ENCODE measurements at places on chromosomes 2 and 18.
A peak's percentile ranks its signal among the peaks of the same experiment; 100 is the strongest.

DNA sequence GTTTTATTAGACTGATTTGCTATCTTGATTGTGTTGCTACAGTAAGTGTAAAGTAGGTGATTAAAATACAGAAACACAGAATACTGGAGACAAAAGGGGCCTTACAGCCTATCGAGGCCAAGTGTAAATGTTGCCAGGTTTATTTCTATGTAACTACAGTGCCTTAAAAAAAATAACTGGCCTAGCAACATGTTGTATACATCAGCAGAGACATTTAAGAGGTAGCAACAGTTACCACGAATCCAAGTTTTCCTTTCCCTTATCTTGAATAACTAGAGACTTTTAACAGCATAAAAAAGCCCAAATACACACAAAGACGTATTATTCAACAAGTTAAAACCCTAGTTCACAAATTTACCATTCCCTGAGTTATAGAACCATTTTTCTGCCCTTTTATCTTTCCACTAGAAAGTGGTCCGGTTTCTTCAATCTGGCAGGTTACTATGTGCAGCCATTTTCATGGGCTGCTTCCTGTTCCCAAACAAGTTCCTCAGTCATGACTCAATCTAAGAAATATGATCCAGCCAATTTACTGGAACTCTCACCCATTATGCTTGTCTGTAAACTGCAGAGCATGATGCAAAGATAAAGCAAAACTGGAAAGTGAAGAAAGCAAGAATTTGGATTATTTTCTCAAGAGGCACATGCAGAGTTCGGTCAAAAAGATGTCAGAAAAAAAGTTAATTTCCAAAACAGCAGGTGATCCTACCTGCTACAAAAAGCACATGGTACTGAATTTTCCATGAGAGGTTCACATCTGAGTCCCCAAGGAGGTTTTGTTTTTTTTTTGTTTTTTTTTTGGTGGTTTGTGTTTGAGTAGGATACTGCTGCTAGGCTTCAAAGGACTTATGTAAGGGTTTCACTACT, 22.2 kb downstream of the NFE2L2 start:
- DNase-seq: no peak

GRCh38 chr2:235300368-235301201, 193.3 kb upstream of the AGAP1 start:
- DNase-seq: no peak

DNA sequence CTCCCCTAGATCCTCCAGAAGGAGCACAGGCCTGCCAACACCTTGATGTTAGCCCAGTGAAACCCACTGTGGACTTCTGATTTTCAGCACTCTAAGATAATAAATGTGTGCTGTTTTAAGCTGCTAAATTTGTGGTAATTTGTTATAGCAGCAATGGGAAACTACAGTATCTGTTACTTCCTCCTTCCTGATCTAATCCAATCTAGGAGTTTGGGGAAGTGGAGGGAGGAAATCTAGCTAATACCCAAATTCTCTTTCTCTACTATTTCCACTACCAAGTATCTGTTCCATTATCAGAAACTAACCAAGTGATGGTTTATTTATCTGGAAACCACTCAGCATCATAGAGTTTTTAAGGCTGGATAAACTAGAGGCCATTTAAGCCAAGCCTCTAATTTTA, 64.9 kb downstream of the AFF3 start:
- no peak for DNase-seq

DNA sequence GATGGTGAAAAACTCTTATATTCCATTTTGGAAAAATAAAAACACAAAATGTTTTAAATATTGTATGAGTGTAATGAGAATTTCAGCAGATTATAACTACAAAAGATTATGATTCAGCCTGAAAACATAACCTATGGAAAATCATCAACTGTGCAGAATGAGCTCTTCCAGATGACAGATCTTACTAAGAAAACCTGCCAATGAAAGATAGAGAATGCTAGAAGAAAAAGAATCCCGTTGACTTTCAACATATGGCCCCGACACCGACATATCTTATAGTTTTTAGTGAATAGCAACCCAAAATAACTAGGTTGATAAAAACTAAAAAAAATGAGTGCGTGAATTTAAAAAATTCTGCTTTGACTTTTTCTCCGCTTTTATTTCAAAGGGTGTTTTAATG, 178.0 kb downstream of the BABAM2 start:
- DNase-seq: no peak

DNA sequence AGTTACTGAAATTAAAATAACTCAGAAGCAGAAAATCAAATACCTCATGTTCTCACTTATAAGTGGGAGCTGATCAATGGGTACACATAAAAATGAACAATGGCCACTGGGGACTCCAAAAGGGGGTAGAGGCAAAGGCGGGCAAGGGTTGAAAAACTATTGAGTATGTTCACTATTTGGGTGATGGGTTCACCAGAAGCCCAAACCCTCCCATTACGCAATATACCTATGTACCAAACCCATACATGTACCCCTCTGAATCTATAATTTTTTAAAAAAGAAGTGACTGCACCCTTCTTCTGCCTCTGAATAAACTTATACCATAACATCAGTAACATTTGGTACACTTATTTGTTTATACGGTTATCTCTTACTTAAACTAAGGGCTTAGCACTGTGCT, 119.4 kb downstream of the ZRANB3 start:
- DNase-seq: no peak

GRCh38 chr2:75002007-75002406, 43.6 kb downstream of the POLE4 start:
- no peak for DNase-seq

DNA sequence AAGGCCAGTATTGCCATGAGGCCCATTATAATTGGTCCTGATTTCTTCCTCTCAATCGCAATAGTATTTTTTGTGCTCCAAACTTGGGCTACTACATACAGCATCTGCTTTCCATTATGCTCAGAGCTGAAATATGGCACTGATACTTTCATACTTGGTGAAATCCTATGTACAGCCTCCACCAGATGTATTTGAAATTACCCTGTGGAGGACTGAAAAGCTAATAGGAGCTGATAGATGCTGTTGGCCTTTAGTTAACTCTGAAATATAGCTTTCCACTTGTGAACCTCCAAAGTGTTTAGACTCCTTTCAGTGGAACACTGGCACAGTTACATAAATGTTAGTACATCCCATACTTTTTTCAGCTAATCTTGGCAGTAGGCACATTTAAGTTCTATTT, 205.7 kb downstream of the NEDD4L start:
- DNase-seq: no peak

- DNase-seq: no peak
Observed at GRCh38 chr2:158243392-158243791, 141.7 kb downstream of the UPP2 start.

- no peak for DNase-seq
Observed at GRCh38 chr2:190640117-190640516, 8.8 kb upstream of the NAB1 start.

DNA sequence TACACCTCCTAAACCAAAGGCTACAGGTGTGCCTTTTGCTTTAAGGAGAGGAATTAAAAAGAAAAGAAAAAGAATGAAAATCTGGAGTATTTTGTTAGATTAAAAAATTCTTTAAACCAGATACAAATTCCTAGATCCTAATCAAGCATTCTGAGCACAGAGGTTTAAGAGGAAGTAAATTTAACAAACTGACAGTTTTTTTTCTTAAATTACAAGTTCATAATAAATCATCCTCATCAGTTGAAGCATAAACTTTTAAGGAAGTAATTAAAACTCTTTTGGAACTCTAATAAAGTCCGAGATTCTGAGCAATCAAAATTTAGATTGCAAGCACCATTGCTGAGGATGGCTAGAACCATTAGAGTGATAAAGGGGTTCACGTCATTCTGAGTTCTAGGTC, 75.1 kb downstream of the POLE4 start:
- DNase-seq: no peak

DNA sequence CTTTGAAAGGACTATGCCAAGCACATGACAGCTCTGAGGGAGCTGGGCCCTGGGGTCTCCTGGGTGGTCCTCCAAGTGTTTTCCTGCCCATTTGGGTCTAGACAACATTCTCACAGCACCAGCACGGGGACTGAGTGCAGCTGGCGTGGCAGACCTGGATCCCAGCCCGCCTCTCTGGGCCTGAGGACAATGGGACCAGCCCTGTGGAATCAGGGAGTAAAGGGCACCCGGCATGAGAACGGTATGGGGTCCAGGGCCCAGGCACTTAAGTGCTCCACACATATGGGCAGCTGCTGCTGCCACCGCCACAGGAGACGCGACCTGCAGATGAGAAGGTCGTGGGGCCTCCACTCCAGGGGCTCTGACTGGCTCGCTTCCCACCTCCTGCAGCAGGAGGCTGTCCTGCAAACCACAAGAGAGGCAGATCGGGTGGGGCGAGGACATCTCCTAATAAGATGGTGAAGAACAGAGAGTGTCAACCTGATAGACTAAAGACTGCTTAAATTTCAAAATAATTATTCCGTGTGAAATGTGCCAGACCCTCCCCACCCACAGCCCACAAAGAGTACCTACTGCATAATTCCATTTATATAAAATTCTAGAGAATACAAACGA, 46.3 kb downstream of the FAM178B start:
- no peak for DNase-seq

- no peak for DNase-seq
Observed at GRCh38 chr18:63146828-63147409, 172.7 kb downstream of the BCL2 start.

DNA sequence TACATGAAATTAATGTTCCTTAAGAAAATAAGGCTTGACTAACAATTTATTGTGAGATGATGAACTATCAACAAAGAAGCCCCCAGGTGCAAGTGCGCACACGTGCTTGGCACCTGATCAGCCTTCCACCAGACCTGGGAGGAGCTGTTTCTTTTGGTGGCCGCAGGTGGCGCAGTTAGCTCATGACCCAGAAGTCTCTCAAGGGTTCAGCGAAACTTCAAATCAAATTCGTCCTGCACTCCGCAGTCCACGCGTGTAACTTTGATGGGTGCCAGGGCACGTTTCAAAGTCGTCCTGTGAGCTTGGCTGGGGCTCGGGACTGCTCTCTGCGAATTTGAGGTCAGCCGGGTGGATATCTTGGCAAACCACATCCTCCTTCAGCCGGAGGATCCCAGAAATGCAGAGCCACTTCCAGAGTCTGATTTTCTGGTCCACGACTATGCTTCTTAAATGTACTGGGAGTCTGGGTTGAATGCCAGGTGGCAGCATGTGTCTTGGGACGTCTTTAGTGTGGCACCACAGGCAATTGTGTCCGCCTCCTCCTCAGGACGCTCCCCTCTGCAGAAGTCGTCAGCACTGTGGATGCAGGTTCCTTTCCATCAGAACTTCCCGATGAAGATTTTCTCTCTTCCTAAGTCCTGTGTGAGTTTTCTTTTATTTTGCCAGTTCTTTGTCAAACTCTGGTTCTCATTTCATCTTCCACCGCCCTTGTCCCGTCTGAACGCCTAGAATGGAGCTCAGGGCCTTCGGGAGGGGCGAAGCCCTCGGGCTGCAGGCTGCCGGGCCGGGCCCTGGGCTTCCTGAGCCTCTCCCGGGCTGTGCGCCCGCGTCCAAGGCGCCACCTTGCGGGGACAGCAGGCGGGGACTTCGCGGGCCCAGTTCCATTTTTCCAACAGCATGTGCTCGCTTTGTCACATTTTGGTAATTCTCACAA, 61.3 kb upstream of the RAPGEF4 start:
- DNase-seq: no peak

DNA sequence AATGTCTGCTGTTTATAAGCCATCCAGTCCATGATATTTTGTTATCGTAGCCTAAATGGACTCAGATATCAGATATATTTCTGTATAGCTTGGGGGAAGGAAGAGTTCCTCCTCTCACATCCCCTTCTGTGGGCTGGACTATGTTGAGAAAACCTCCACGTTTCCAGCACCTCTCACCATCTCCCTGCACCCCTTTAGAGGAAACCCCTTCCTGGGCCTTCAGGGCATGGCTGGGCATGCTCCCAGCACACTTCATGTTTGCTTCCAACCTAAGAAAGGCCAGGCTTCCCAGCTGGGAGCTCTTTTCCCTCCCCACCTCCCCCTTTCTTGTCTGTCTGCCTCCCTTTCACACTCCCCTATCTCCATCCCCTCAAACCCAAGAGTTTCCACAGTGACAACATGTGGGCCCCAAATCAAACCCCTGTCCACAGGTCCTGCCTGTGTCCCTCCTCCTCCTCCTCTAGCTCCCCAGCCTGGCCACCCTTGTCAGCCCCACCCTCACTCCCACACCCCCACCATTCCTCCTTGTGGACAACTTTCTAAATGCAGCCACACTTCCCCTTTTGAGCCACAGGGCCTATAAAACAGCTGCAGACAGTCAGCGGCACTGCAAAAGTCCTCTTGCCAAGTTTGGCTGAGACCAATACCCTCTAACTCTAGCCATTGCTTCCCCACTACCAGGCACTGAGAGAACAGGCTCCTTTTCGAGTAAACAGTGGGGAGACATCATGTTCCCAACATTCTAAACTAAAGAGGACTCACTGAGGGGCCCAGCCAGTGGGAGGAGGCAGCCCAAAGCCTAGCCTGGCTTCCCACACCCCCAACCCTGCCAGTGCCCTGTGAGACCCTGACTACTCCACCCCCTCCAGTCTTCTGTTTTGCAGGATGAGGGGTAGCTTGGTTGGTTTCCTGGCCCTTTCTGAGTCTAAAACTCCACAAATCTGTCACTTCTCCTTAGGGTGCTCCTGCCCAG, 120.5 kb downstream of the ZFP36L2 start:
- DNase-seq: peak; percentile 56

GRCh38 chr2:226665306-226665831, 134.3 kb downstream of the IRS1 start:
- no peak for DNase-seq

- DNase-seq: no peak
Observed at GRCh38 chr2:20372896-20373640, 22.4 kb upstream of the PUM2 start.

DNA sequence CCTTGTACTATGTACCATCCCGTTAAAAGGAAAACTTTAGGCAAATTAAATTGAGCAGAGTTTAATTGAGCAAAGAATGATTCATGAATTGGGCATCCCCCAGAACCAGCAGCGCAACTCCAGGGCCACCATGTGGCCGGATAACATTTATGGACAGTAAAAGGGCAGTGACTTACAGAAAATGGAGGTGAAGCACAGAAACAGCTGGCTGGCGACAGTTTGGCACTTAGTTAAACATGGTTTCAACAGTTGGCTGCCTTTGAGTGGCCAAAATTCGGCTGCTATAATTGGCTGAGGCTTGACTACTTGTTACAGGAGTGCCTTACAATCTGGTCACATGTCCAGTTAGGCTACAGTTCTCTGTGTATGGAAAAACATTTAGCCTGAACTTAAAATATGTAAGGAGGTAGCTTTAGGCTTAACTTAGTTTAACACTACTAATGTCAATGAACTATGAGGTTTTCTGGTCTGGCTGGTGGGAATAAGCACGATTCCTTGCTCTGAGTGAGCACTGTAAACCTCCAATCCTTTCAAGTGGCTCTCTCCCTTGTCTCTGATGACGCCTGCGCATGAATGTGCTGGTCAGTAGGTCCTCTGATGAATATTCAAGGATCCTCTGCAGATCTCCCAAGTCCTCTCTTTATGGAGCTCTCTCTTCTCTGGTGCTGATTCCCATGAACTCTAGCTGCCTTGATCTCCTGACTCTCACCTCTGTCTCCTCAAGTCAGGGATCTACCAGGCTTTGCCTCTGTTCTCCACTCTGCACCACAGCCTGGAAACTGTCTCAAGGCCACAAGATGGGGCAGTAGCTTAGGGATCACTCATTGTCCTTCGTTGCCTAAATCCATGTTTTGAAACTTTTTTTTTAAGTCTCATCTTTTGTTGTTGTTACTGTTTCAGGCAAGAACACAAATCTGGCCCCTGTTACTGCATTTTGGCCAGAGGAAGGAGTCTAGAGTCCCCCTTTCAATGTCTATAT, 24.4 kb upstream of the RAB31 start:
- DNase-seq: no peak

GRCh38 chr2:36246320-36246990, 109.1 kb upstream of the CRIM1 start:
- DNase-seq: no peak

All from SIG-M5 (cell line).